ENCODE measurements at places on chromosomes 1 and 21.

DNA sequence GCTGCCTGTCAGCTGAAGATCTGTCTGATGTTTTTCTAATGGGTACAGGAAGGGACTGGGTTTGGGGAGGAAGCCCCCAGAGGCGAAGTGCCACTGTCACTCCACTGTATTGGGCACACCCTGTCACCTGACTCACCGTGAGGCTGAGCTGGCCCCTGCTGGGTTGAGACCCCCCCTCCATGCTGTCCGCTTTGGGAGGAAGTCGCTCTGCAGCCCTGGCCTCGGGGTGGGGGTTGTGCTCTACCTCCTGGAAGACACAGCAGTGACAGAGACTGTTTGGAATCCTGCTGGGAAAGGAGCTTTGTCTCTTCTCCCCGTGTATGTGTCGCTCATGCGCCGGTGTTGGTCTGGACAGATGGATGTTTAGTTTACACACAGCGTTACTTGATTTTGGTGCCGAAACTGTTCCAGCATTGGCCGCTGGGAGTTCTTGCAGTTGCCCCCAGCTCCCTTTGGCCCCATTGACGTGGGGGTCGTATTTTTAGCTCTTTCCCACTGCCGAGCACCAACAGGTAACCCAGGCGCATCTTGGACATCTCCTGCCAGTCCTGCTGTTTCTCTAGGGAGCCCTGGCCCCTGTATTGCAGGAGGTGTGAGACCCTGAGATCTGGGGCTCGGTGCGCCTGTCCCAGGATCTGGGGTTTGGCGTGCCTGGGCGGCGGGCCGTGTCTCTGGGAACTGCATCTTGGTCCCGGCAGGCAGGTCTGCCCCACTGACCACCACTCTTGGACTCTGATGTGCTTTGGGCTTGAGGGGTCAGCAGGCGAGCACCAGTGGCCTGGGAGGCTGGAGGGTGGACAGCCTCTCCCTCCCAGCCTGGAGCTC is 30.3 kb downstream of the SLX9 start:
- DNase-seq, result no peak

GRCh38 chr1:200992382-200993048 is 31.0 kb downstream of the KIF21B start:
- no peak for DNase-seq

DNA sequence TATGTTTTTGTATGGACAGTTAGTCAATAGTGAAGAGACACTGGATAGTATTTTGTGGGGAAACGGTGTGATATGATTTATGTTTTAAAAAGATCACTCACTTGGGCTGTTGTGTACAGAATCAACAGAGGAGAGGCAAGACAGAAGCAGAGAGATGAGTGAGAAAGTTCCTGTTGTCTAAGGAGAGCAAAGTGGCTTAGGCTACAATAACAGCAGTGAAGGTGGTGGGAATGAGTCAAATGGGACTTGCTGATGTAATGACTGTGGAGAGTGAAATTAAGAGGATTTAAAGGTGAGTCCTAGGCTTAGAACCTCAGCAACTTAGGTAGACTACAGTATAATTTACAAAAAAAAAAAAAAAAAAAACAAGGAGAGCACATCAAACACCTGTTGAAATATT is 169.2 kb upstream of the HP1BP3 start:
- no peak for DNase-seq

DNA sequence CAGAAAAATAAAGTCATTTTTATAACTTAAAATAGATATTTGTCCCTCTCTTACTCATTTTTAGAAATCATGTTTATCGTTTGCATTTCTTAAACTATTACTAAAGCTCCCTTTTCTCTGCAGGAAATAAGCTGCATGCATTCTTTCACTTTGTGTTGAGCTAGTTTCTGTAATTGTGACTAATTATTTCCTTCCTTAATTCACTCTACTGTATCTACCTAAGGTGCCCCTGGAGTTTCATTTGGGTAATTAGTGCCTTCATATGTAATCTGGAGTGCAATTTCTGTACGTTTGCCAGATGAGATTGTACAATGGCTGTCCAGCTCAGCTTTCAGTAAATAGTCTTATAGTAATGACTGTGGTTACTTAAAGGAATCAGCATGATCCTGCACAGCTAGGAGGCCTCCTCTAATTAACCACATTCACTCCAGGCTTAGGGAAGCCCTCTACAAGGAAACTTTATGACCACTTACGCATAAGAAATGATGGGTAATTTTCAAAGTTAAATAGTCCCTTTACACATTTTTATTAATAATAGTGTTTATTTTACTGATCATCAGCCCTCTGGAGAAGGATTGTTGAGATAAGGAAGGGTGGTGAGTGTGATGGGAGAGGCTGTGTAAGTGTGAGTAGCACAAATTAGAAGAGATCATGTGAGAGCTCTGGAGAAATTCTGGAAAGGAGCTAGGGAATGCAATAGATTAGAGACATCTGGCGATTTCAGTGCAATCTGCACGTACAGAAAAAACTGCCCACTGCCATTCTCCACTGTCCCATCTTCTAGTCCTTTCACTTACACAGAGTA is 86.8 kb downstream of the LRRC8C start:
- no peak for DNase-seq

- no peak for DNase-seq
These were observed 24.6 kb downstream of the PODN start for GRCh38 chr1:53086491-53087070.

DNA sequence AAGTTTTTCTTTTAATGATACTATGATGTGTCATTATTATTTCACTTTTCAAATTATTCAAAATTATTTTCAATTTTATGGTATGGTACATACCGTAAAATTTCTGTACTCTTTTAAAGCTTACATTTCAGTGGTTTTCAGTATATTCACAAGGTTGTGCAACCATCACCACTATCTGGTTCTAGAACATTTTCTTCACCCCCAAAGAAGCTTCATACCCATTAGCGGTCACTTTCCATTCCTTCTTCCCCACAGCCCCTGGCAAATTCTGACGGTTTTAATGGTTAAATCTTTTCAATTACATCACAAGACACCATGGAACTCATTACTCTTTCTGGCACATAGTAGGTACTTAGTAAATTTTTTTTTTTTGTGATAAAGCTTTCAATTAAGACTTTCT is 22.8 kb upstream of the ATP5PO start:
- DNase-seq, result no peak

GRCh38 chr1:206911064-206911663 is 10.6 kb downstream of the FCMR start:
- no peak for DNase-seq

- DNase-seq, result no peak
These were observed 36.8 kb upstream of the RUNX3 start for GRCh38 chr1:24966724-24967346.

All from brain pericyte (primary cell).